Panc1 (cell line): ENCODE measurements at places on chromosomes 11 and 22. TPM values are rescaled to one million over a fixed set of nuclear protein-coding genes. Genes with fewer than 3 reads are reported as not detected.

Gene SLCO2B1
- total RNA-seq: 0.77 TPM

Gene GAL3ST3
- total RNA-seq: not detected

DNA sequence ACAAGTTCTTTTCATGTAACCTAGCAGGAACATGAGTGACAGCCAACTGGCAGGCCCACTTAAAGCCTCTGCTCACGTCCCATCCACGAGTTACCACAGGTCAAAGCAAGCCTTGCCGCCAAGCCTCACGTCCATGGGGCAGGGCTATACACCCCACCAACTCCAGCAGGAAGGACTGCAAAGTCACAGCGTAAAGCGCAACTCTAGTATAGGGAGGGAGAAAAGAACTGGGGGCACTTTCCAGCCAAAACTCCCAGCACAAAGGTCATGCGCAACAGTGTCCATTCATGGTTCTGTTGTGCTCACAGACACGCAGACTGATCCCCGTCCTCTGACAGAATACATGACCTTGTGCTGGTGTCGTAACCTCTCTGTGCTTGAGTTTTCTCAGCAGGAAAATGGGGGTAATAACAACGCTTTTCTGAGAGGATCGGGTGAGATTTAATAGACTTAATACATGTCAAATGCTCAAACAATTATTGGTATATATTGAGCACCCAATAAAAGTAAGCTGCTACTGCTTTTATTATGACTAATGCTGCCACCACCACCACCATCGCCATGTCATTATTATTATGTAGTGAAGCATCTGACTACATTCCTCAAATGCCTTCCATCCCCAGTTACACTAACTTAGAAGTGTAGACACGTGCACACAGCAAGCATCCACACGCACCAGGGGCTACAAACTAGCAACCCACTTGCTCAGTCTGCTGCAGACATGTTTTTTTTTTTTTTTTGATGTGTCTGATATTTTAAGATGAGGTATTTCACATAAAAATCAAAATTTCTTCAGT lies 104.4 kb upstream of the PARVA start:
- no peak for DNase-seq

GRCh38 chr11:57499413-57499982 lies 16.0 kb downstream of the SLC43A1 start:
- DNase-seq: no peak

- DNase-seq: no peak
Observed at GRCh38 chr11:76744186-76745043, 38.7 kb upstream of the TSKU start.

DNA sequence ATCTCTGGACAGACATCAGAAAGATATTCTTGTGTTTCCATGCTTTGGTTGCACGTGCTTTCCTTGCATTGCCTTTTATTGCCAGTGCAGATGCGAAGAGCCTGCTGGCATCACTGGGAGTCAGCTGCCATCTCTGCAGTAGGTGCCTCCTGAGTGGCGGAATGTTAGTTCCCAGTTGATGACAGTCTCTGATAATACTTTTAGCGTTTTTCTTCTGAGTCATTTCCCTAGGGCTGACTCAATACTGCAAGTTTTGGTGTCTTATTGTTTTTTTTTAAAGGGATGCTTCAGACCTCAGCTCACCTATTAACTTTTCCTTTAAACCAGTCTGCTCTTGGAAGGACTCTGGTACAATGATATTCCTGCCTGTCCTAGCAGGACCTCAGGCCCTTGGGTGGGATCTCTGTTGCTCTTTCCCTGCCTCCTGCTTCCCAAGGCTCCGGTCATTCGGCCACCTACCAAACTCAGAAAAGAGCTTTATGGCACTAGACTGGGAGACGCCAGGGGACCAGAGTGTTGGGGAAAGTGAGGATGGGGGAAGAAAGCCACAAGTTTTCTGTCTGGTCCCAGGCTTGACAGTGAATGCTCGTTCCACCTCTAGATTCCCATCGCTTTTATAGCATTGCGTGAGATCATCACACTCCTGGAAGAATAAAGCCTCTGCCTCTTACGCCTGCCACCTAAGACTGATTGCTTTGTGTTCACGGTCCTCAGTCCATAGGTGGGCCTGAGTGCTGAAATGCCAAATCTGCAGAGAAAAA lies 308.7 kb downstream of the DDX10 start:
- peak; percentile 83 for DNase-seq

DNA sequence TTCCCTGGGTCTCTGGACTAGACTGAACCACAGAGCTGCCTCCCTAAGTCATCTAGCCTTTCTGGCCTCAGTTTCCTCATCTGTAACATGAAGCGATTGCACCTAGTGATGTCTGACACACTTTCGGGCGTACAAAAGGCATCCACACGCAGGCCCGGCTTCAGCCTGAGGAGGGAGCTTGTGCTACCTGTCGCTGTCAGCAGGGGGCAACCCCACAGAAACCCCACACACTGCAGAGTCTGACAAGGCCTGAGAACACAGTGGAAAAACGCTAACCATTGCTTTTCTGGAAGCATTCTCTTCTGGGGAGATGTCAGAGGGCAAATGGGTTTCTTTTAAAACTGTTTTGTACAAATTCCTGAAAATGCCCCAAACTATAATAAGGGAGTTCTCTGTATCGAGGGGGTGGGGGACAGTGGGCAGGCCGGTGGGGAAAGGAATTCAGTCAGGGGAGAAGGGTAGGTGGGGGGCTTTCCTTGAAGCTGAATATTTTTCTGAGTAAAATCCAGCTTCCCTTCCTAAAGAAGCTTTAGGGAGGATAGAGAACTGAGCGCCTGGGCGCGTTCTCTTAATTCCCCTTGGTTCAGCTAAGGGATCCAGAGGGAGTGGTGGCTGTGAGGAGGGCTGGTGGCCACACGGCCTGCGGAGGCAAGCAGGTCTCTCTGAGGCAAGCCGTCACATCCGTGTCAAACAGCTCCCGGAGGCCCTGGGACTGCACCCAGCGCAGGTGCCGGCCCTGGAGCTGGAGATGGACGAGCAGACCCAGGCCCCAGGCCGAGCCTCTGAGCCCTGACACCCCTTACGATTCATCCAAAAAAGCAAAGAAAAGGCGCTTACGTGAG lies 533 bp downstream of the ELF5 start:
- peak; percentile 46 for DNase-seq

Gene UQCC3
- total RNA-seq: 7.4 TPM

GRCh38 chr11:68442433-68442832 lies 18.1 kb upstream of the PPP6R3 start:
- DNase-seq: no peak

Gene RAB38
- total RNA-seq: 0.15 TPM
